Cortex of kidney (tissue), 1 donor: ENCODE measurements at places on chromosomes 13 and 19.

GRCh38 chr19:42370626-42371175, 19.4 kb downstream of the CNFN start:
- no peak for DNase-seq

DNA sequence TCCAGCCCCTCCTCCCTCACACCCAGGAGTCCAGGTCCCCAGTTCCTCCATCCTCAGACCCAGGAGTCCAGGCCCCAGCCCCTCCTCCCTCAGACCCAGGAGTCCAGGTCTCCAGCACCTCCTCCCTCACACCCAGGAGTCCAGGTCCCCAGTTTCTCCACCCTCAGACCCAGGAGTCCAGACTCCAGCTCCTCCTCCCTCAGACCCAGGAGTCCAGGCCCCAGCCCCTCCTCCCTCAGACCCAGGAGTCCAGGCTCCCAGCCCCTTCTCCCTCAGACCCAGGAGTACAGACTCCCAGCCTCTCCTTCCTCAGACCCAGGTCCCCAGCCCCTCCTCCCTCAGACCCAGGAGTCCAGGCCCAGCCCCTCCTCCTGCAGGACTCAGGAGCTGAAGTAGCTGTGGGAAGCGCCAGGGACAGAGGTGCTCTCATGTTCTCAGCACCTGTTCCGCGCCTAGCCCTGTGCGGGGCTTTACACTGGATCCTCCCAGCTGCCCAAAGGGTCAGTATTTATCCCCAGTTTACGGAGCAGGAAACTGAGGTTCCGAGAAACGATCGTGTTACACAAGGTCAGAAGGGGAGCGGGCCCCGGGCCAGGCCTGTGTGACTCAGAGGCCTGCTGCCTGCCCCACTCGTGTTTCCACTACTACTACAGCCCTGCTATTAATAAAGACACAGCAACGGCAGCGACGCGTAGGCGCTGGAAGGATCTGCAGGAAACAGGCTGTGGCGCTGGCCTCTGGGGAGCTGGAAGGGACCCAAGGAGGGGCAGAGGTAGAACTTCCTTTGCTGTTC, 1.7 kb upstream of the SBK3 start:
- no peak for DNase-seq

DNA sequence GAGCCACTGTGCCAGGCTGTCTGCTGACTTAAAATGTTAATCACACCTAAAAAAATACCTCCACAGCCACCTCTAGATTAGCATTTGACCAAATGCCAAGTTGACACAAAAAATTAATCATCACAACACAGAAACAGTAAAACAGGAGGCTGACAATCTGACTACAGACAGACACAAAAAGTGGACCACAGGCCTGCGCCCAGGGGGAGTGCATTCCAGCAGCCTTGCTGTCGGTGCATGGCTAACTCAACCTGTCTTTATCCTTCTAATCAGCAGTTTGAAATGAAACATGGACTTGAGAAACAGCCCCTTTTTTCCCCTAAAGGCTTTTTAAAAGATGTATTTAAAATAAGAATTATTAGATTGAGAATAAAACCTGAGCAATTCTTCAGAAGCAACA, 34.0 kb downstream of the RASL11A start:
- no peak for DNase-seq

GRCh38 chr13:75359266-75359665, 122.7 kb downstream of the TBC1D4 start:
- no peak for DNase-seq

GRCh38 chr19:15120135-15121026, 13.2 kb downstream of the SYDE1 start:
- no peak for DNase-seq

DNA sequence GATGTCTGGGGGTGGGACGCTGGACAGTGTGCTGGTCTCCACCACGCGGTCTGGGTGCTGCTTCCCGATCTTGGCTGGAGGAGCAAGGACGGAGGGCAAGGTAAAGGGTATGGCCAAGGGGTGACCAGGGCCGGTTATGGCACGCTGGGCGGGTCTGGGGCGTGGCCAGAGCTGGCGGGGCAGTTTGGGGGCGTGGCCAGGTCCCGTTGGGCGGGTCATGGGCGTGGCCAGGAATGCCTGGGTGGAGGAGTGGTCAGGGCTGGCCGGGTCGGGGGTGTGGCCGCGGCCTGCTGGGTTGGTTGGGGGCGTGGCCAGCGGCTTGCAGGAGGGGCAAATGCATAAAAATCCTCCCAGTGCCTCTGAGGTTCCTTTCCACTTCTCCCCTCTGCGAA, 19.2 kb downstream of the GPX4 start:
- DNase-seq = no peak

- no peak for DNase-seq
These were observed 1198.5 kb downstream of the EFNB2 start for GRCh38 chr13:105336706-105337576.

GRCh38 chr19:40799558-40800338, 757 bp downstream of the EGLN2 start:
- DNase-seq = no peak

DNA sequence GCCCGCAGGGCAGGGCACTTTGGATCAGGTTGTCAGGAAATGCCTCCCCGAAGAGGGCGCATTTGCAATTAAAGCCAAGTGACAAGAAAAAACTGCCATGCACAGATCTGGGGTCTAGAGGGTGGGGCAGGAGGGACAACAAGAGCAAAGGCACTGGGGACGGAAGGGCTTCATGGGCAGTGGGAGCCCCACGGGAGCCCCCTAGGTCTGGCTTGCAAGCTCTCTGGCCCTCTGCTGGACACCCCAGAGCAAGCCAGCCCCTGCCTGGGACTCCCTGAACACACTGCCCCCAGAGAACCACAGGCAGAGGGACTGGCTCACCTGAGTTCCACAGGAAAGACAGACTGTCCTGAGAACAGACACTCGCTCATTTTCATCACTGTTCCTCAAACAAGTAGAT, 30.2 kb upstream of the C19orf12 start:
- no peak for DNase-seq

GRCh38 chr19:10624585-10624984, 768 bp upstream of the SLC44A2 start:
- no peak for DNase-seq

GRCh38 chr19:14136509-14137281, at the start of gene ASF1B:
ASF1B (minus strand) TSS chr19:14136589; CDS start chr19:14136456, 133 bp downstream.
- peak; percentile 98 for DNase-seq

GRCh38 chr13:28744656-28745055, 25.9 kb upstream of the SLC46A3 start:
- DNase-seq = no peak
